Stimulated activated CD8-positive, alpha-beta memory T cell treated with anti-CD3 and anti-CD28 coated beads, Interleukin-4, amount 100 ng/mL, for 48 hours (primary cell): ENCODE measurements at places on chromosomes 5 and 9.

DNA sequence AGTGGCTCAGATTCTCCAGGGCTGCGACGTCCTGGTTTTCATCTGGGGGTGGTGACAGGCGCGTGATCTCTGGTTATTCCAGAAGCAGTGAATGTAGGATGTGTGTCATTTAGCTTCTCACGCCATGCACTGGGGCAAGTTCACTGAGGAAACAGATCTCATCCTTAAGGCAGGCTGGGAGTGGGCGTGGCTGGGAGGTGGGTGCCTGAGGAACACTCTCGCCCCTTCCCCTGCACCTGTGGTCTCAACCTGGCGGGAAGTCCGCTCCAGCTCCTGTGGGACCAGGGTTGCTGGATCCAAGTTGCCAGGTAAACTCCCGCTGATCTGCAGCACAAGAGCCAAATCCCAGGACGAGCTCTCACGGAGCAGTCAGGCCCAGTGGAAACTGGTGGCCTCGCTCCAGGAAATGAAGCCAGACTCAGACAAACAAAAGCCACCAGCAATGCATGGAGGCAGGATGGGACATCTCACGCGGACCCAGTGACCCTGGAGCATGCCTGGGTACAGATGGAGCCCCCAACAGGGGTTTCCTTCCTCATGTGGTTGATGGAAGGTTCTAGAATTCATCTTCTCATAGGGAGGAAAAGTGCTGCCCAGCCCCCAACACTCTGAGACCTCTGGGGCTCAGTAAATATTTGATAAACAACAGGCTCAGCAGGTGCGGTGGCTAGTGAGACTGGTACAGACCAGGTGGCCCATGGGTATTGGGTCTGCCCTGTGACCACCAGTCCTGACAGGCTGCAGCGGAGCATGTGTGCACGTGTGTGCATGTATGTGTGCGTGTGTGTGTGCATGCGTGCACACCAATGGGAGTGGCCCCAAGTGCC, 16.3 kb upstream of the SLC12A7 start:
- no peak for DNase-seq

DNA sequence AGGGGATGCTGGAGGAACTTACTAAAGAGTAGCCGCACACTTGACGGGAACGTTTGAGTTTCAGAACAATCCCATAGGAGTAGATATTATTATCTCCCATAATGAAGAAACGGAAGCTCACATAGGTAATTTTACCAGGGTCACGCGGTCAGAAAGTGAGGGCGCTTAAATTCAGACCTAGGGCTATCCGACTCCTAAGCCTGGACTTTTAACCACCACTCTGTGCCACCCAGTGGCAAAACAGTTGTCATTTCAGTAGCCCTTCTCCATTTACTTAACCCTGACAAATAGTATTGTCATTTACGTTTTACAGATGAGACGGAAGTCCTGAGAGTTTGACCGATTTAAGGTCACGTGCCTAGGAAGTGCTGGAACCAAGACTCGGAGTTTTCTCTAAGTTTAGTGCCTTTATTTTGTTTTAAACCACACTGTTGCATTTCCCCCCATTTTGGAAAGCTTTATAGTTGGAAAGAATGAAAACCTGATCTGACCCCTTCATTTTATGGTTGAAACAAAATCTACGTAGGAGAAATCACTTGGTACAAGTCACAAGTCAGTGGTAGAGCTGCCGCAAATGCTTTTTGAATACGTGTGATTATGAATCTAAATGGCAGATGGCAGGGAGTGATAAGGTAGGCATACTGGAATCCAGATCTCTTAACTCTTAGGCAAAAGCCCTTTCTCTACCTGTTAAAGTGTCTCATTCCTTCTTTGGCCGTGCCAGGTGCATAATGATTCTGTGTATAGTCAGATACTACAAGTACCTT, 650 bp downstream of the MRRF start:
- no peak for DNase-seq

DNA sequence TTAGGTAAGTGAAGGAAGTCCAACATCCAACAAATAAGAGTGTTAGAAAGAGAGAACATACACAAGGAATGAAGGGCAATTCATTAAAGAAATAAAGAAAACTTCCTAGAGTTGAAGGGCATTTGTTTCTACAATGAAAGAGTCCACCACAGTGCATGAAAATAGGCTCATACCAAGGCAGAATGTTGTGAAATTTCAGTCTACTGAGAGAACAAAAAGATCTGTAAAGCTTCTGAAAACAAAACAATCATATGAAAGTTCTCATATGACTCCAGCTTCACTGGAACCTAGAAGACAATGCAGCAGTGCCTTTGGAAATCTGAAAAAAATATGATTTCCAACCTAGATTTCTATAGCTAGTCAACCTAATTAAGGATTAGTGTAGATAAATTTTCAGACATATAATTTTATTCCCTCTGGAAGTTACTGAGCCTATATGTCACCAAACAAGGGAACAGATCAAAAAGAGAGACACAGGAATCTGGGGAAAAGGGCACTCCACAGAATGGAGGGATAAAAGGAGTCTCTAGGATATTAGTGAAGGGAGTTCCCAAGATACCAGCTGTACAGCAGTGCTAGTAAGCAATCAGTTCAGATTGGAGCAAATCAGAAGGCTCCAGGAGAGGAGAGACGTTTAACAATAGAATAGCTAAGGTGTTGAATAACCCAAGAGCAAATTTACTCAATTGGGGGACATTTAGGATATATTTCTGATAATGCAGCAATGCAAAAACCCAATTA, 5.8 kb downstream of the C5orf58 start:
- no peak for DNase-seq

DNA sequence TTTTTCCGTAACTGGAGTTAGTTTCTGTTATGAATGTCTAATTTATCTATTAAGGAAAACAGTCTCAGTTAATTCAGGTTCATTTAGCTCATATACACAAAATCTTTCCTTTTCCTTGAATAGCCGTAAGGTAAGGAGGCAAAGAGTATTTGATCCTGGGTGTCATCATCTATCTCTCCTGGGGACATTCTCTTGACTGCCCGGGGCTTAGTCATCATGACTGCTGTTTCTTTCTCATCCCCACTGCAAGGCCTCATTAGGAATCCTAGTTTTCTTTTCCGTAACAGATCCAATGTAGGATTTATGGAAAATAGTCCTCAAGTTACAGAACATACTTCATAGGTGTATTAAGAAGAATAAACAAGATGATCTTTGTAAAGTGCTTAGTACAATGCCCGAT, 134.9 kb upstream of the CHD1 start:
- DNase-seq = no peak

- DNase-seq = no peak
Observed at GRCh38 chr5:93674138-93674537, 67.3 kb downstream of the POU5F2 start.

DNA sequence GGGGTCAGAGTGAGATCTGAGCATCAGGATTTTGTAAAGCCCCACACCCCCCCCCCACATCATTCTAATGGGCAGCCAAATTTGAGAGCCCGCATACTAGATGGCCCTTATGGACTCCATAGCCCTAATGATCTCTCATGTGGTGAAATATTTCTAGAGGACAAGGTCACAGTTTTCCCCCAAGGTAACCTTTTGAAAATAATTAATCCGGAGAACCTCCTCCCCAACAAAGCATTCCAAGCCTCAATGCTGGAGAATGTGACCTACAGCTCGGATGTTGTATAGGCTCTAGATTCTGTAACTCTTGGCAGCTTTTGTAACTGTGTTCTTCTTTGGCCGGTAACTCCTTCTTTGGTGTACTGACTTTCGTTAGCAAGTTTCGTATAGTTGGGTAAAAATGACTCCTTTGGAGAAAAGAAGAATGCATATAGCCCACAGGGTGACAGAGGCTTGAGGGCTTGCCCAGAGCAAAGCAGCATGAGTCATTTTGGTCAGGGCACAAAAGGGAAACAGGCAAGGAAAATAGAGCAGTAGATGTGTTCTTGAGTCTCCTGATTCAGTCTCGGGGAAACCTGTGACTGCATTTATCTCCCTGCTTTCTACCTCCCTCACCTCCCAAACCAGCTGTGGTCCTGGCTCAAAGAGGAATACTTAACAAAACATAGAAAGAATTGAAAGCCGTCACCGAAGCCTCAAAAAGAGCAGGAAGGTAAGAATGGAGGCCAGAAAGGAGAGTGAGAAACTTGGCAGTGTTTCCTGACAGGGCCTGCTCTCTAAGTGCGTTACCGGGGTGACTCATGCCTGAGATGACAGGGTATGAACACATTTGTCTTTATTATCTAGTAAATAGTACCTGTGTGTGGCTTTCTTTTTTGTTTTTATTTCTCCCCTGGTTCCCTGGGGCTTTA, 6.6 kb upstream of the XPA start:
- DNase-seq = peak; percentile 46

DNA sequence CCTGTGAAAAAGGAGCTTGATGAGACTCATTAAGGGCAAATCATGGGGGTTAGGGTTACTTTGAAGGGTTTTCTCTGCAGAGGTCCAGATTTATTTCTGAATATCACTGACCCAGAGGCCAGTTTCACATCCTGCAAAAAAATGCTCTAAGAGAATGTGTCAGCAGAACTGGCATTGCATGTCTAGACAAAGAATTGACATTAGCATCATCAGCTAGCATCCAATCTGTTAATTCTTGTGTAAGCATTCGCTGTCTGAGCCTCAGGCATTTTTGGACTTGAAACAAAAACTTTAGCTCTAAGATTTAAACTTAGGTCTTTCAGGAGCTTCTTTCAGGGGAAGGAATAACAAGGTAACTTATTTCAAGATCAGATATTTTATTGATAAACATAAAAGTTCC, 187.9 kb upstream of the ELL2 start:
- DNase-seq = no peak

DNA sequence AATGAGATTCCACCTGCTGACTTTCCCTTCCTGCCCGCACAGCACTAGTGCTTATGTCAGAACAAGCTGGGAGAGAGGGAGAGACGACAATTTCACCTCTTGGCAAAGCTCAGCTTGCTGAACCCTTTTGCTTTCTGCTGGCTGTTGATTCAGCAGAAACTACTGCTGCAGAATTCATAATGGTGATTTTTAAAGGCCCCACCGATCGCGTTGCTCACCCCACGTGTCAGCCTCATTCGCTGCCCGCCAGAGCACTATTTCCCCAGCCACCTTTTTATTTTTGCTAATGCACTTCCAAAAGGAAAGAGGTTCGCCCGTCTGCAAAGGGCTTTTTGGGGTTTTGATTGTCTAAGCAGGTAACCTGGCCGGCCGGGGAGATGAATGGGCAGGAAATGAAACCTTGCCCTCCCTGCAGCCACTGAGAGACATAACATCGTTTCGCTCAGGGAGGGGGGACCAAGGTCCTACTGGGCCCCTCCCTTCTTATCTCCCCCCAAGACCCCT, 1.3 kb downstream of the PPP2R2B start:
- DNase-seq = peak; percentile 26
